ENCODE measurements at places on chromosomes 1 and 21.
A peak's percentile ranks its signal among the peaks of the same experiment; 100 is the strongest.

DNA sequence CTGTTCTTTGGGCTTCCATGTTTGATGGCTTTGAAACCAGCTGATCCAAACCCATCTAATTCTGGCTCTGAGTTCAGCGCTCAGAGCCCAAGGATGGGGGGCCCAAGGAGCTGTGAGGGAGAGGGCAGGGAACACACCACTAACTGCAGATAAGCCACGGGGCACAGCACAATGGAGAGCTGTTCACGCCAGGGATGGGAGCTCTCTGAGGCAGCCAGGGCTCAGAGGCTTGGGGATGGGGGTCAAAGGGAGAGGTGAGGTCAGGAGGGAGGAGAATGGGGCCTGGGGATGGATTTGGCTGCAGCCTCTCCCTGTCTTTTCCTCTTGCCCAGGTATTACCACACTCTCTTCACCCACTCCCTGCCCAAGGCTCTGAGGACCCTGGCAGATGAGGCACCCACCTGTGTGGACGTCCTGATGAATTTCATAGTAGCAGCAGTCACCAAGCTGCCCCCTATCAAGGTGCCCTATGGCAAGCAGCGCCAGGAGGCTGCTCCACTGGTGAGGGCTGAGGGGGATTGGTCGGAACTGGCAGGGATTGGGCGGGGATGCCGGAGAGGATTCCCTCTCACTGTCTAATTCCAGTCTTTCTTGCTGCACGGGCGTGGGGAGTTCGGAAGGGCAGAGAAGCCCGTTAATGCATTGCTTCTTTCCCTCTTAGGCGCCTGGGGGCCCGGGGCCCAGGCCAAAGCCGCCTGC is 11.3 kb downstream of the SLC30A2 start:
- ATAC-seq, result peak; percentile 34

DNA sequence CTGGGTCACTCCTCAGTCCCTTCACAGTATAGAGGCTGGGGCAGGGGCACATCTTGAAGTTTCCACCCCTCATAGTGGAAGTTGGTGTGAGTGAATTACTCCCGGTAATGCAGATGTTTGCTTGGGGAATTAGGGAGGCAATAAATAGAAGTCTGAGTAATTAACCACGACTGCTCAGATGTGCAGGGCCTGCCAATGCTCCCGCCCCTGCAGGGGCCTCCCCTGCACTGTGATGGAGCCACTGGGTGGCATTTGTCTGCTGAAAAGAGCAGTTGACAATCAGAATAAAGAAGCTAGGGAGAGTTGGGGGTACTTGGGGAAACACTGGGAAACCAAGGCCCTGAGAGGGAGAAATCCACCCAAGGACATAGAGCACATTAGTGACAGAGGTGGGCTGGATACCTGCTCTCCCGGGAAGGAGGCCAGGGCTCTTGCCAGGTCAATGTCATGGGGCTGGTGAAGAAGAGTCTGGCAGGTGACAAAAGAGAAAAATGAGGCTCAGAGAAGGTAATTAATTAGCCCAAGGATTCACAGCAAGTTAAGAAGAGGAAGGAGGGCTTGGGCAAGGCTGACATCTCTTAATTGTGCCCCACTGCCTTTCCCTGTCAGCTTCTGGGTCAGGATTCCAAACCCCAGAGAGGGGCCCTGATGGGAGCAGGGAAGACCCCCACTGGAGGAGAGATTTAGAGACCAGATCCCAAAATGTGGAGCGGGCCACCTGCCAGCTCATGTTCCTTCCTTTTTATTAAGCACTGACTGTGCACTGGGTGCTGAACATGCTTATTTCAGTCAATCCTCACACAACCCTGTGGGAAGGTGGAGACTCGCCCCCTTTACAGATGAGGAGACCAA is 436.2 kb downstream of the MATN1 start:
- ATAC-seq, result no peak

- ATAC-seq, result no peak
Observed at GRCh38 chr1:147570907-147571306, 29.6 kb downstream of the BCL9 start.

GRCh38 chr21:45698493-45699184 is 55.1 kb downstream of the PCBP3 start:
- peak; percentile 89 for ATAC-seq
